AG09319 (cell line): ENCODE measurements at places on chromosomes 13 and 19.
A peak's percentile ranks its signal among the peaks of the same experiment; 100 is the strongest.

DNA sequence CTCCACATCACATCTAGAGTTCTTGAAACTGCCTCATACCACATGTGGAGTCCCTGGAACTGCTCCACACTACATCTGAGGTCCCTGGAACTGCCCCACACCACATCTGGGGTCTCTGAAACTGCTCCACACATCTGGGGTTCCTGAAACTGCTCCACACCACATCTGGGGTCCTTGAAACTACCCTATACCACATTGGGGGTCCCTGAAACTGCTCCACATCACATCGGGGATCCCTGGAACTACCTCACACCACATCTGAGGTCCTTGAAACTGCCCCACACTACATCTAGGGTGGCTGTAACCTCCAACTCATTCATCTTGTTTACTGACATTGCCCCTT, 33.8 kb downstream of the F2RL3 start:
- no peak for DNase-seq

- no peak for DNase-seq
Observed at GRCh38 chr13:80605011-80605410, 264.1 kb upstream of the SPRY2 start.

DNA sequence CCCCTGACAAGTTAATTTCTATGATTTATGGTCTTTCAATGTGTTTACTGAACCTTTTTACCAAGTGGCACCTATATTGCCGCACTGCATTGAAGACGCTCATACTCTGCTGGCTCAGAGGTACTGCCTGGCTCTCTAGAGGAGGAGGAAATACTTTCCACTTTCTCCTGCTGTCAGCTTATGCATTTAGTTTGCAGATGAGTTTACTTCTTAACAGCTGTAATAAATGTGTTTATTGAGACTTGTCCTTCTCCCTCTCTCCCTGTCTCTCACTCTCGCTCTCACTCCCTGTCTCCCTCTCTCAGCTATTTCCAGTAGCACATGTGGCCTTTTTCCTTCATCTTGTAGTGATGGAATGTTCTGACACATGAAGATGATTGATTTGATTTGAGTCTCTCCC, 60.3 kb upstream of the SPATA13 start:
- DNase-seq, result no peak

DNA sequence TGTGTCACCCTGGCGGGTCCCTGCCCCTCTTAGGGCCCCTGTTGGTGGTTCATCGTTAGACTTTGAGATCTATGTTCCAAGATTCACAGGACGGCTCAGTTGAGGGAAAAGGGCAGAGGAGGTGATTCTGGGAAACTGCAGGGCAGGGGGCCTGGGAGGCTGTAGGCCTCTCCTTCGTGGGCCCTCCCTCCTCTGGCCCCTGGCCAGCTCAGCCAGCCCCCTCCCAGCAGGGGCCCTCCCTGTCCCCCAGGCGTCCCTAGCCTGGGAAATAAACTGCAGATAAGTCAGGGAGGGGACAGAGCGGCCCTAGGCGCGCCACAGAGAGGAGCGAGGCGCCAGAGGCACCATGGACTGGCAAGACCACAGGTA, 6.5 kb downstream of the HIF3A start:
- DNase-seq, result no peak

- no peak for DNase-seq
Observed at GRCh38 chr13:99855526-99856420, 115.8 kb downstream of the ZIC5 start.

GRCh38 chr13:37878496-37878895, 8.9 kb upstream of the TRPC4 start:
- no peak for DNase-seq

DNA sequence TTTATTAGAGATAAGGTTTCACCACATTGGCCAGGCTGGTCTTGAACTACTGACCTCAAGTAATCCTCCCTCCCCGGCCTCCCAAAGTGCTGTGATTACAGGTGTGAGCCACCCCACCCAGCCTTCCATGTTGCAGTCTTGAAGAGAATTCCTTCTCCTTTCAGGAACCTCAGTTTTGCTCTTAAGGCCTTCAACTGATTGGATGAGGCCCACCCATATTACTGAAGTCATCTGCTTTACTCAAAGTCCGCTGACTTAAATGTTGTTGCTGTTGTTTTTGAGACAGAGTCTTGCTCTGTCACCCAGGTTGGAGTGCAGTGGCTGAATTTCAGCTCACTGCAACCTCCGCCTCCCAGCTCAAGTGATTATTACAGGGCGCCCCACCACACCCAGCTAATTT, 33.5 kb downstream of the RASL11A start:
- DNase-seq, result no peak

DNA sequence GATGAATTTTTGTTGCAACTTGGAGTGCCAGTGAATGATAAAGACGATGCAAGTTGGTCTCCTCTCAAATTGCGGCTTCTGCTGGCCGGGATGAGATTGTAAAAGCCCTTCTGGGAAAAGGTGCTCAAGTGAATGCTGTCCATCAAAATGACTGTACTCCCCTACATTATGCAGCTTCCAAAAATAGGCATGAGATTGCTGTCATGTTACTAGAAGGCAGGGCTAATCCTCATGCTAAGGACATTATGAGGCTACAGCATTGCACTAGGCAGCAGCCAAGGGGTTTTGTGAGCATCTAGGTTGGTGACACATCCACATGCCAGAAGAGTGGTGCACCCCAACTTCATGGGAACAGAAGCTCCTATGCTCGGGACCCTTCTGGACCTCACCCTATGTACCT, 22.2 kb upstream of the KLF5 start:
- no peak for DNase-seq

DNA sequence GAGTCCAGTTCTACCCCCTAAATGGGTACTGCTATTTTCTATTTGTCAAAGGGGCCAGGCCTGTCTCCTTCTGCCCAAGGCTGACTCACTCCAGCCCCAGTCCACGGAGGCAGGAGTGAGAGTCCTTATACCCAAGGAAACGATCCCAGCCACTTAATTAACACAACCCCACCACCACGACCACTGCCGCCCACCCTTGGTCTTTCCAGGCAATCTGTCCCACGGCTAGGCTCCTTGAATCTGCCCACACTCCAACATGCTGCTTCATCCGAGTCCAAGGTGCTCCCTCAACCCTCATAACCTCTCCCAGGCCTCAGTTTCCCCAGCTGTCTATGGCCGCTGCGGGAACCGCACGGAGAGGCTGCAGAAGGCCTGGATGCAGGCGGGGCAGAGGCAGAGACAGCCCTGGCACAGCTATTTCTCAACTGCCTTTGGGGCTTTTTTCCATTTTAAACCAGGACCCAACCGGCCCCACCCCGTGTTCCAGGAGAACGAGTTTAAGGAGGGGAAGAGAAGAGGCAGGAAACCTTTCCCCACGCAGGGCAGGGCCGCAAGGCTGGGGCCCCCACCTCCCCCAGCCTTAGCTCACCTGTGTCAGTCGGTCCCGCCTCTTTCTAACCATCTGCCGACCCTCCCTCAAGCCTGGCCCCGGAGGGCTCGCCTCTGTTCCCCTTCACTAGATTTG, 746 bp downstream of the RAB3D start:
- no peak for DNase-seq

GRCh38 chr19:28288572-28289264, 924.2 kb downstream of the UQCRFS1 start:
- no peak for DNase-seq

DNA sequence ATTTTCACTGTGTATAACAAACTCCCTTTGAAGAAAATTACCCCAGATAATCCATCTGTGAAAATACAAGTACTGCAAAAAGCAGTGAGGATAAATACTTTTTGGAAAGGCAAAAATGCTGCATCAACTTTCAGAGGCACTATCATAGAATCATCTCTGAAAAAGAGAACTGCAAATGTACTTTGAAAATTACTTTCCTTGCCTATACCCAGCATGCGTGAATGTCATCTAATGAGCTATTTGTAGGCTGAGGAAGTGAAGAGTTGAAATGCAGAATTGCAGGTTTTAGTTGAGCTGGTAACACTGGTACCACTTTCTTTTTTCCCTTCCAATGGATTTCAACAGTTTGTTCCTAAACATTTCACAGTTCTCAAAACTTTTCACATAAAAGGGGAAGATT, 196.7 kb downstream of the TBC1D4 start:
- DNase-seq, result no peak

- no peak for DNase-seq
Observed at GRCh38 chr19:3633559-3633988, 7.0 kb upstream of the CACTIN start.

GRCh38 chr19:32828139-32828538, 41.4 kb downstream of the SLC7A9 start:
- no peak for DNase-seq

DNA sequence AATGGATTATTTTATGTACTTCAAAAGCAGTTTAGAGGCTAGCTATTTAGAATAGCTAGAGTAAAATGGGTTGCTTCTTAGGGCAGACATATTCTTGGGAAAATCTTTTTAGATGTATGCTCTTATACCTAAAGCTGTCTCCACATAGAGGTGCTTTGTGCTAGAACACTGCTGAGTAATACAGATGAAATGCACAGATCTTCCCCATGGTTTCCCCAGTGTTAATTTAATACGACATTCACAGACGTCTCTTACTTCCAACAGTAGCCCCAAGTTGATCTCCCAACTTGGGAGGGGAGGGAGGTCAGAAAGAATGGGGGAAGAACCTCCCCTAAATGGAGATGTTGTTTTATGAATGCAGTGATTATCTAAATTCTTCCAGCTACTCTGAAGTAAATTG, 16.9 kb downstream of the NALCN start:
- DNase-seq, result no peak

GRCh38 chr13:75485286-75486062, 3.5 kb upstream of the TBC1D4 start:
- DNase-seq, result no peak

- DNase-seq, result no peak
Observed at GRCh38 chr19:3821156-3821555, 35.0 kb upstream of the MATK start.

DNA sequence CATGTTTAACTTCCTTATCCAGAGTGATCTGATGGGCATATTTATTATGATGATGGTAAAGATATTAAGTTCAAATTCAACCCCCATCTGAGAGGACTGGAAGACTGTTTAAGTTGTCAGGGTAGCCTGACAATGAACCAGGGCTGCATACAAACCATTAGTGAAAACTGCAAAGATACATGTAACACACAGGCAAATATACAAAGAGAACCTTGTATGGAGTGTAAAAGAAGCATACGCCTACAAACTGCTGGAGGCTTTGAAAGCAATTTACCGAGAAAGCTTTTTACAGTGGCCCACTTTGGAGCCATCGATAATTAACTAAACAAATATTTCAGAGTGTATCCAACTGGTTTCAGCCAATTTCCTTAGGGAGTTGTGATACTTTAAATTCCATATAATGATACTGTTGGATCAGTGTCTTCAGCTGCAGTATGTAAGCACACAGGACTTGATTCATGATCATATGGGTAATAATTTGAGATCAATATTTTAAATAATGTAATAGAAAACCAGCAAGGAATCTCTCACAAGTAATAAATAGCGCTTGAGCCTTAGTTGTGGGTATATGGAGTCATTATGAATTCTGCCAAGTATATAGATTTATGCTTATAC, 231.5 kb upstream of the SPRY2 start:
- DNase-seq, result no peak

GRCh38 chr13:55705971-55706370, 1434.7 kb upstream of the PRR20A start:
- no peak for DNase-seq

- DNase-seq, result no peak
Observed at GRCh38 chr13:94249512-94249911, 230.0 kb downstream of the DCT start.

GRCh38 chr19:7177926-7178325, 108.4 kb downstream of the ZNF557 start:
- no peak for DNase-seq

GRCh38 chr19:18414504-18415177, 4.6 kb upstream of the SSBP4 start:
- DNase-seq, result no peak

- no peak for DNase-seq
Observed at GRCh38 chr19:2487842-2488241, 11.9 kb downstream of the GADD45B start.

GRCh38 chr19:51644636-51645271, 1.9 kb downstream of the SIGLEC14 start:
- DNase-seq, result no peak

- DNase-seq, result peak; percentile 11
Observed at GRCh38 chr19:48511800-48512503, at the start of gene LMTK3. TSS of gene LMTK3 (minus strand) at chr19:48511835. CDS start at chr19:48511576, 259 bp downstream.

DNA sequence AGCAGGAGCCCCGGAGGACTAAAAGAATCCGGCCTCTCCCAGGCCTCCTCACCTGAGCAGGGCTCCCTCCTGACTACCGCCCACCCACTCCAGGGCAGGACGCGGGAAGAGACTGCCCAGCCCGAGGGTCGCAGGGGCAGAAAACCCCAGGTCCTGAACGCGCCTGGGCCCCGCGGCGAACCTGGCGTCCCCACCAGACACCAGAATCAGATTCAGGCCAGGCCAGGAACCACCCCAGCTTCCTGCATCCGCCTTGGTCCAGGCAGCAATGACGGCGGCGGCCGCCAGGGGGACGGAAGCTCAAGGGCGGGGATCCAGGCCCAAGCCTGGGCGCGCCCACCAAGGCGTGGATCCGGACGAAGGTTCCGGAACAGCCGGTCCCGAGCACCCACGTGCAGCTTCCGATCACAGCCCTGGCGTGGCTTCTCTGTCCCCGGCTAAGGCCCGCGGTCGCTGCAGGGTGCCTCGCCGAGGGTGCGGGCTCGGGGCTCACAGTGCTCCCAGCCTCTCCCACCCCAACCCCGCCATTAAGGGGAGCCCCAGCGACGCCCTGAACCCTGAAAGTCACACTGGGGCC, 3.6 kb downstream of the LGALS7 start:
- peak; percentile 51 for DNase-seq

- peak; percentile 62 for DNase-seq
Observed at GRCh38 chr19:6092329-6093286, 17.7 kb downstream of the RFX2 start.

DNA sequence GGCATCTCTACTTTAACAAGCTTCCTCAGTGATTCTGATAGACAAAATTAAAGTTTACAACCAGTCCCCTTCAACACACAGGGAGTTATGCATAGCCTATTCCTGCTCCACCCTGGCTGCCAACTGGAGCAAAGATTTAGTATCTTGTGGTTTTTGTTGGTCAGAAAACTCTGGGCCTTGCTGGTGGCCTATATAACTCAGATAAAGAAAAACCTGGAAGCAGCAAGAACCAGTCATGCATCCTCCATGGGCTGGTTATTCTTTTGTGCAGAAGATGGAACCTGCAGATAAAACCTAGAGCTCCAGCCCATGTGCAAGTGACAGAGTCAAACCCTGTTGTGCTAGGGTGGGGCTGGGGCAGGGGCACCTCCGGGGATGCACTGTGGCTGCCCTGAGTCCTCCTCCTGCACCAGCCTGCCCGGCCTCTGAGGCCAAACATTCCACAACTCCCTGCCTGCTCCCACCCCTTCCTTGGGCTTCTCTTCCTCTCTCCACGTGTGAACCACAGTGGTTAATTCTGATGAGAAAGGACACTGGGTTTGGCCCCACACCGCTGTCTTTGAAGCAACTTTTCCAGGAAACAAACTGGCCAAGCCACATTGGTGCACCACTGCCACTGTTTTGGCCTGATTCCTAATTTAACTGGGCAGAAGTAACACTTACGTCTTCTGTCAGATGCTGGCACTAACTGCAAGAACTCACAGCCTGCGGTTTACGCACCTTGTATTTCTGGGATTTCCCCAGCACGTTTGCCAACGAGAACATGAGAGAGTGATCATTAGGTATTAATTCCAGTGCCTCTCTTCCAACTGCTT, 23.3 kb upstream of the GGACT start:
- no peak for DNase-seq
